ENCODE measurements at places on chromosomes 12 and 14.

DNA sequence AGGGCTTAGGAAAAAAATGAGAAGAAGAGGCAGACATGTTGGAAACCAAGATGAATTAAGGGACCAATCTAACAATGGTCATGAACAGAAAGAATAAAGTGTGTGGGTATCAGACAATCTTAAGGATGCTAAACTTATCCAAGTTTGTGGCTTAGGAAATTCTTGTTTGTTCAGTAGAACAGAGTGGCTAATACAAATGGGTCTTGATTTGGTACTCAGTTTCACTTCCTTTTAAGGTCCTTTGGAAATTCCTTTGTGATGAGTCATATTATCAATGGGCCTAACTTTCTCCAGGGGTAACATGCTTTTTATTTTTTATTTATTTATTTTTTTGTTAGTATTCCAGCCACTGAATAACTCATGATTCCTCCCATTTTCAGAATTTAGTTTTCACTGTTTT, 1154.7 kb upstream of the FLRT2 start:
- DNase-seq = peak; percentile 15

- DNase-seq = no peak
Observed at GRCh38 chr12:68037616-68038255, 48.5 kb downstream of the IFNG-AS1 start.

- DNase-seq = peak; percentile 94
Observed at GRCh38 chr12:45727301-45727979, 2.1 kb upstream of the ARID2 start.

DNA sequence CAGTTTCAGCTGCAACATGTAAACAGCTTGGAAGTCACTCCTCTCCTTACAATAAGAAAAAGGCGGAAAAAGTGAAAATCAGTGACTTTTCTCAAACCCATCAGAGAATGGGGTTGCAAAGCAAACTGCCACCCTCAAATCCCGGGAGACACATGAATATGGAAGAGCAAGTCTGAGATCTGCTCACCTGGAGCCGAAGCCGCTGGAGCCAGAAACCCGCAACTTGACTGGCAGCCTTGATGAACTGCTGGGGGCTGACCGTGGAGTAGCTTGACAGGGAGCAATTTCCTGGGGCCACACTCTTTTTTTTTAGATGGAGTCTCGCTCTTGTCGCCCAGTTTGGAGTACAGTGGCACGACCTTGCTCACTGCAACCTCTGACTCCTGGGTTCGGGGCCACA, 208.2 kb downstream of the KIF26A start:
- no peak for DNase-seq

DNA sequence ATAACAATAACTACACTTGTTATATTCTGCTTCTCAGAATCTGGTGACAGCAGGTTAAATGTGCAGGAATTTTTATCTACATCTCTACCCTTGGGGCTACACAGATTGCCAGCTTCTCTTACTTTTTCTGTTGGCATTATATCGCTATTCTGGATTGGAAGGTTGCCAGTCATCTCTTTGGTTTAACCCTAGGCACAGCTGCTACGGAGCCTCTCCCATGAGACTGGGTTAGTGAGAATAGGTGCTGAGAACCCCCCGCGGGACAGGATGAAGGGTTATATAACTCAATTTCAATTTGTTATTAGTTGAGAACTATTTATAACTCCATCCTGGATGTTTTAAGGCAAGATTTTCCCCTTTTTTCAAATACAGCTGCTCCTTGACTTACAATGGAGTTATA, 73.1 kb downstream of the ACADS start:
- no peak for DNase-seq

DNA sequence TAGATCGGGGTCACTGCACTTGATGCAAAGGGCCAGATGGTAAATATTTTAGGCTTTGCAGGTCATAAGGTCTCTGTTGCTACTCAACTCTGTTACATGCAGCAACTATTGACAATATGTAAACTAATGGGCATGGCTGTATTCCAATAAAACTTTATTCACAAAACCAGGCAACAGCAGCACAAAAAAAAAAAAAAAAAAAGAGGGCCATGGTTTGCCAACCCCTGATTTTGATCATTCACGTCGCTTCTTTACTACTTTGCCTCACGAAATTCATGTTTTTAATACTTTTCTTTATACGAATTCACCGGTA, 152.9 kb downstream of the RBM19 start:
- no peak for DNase-seq

- no peak for DNase-seq
Observed at GRCh38 chr12:60052483-60052882, 456.7 kb downstream of the SLC16A7 start.

- no peak for DNase-seq
Observed at GRCh38 chr14:34710744-34711143, 3.6 kb downstream of the CFL2 start.

DNA sequence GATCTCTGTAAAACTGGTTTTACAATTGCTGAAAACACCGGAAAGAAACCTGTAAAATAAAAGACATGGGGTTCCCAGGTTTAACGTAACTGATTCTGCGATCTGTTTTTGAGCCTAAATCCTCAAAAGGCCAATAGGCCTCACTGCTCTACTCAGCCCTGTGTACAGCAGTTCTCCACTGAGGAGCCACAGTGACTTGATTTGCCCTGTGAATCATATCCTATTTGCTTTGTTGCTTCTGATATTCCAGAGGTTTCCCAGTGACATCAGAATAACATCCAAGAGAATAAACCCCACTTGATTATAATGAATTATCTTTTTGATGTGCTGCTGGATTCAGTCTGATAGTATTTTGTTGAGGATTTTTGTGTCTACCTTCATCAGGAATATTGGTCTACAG, 27.5 kb downstream of the MDM1 start:
- DNase-seq = no peak

DNA sequence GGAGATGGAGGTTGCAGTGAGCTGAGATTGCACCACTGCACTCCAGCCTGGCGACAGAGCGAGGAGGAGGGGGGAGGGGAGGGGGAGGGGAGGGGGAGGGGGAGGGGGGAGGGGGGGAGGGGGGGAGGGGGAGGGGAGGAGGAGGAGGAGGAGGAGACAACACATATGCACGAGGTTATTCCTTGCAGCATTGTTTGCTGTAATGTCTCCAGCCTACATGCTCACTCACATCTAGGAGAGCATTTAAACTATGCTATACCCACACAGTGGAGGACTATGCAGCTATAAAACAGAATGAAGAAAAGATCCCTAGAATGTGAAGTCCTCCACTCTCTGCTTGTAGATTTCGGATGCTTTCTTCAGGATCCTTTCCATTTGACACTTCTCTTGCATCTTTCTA, 3.5 kb upstream of the HIGD1C start:
- DNase-seq = no peak

DNA sequence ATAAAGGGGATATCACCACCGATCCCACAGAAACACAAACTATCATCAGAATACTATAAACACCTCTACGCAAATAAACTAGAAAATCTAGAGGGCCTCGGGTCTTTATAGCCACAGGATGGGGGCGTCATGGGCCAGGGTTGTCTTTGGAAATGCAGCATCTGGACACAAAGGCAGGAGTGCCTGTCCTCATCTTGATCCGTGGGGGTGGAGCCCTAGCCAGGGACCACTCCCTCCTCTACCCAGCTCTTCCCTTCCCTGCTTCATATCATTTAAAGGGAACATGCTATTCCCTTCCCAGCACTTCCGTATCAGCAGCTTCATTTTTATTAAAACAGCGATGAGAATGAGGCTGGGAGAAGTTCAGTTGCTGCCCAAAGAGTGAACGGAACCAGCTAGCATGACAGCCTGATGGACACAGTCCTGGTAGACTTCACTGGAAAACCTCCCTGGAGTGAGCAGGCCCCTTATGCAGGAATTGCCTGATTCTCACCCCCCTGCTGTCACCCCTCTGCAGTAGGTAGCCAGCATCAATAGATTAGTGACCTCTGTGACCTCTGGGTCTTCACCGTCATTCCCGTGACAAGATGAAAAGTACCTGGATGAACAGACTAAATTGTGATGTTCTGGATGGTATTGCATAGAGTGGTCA, 251.4 kb upstream of the RGS6 start:
- DNase-seq = no peak

DNA sequence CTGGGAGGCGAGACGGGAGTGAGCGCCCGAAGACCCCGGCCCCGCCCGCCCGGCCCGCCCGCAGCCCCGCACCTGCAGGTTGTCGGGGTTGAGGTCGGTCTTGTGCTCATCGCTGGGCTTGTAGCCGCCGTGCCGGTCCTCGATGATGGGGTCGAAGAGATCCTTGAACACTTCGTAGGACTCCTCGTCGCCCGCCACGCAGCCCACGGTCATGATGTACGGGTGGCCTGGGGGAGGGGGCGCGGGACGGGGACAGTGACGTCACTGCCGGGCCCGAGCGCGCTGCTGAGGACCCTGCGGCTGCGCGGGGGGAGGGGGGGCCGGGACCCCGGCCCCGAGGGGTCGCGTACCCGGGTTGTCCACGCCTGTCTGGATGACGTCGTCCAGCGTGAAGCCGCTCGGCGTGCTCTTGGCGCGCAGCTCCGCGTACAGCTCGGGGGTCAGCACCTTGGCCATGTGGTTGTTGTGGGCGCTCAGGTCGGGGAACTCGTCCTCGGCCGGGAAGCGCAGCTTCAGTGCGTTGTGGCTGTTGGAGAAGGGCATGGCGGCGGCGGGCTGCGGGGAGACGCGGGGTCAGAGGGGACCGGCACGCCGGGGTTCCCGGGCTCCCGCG, 573 bp downstream of the CKB start:
- no peak for DNase-seq

DNA sequence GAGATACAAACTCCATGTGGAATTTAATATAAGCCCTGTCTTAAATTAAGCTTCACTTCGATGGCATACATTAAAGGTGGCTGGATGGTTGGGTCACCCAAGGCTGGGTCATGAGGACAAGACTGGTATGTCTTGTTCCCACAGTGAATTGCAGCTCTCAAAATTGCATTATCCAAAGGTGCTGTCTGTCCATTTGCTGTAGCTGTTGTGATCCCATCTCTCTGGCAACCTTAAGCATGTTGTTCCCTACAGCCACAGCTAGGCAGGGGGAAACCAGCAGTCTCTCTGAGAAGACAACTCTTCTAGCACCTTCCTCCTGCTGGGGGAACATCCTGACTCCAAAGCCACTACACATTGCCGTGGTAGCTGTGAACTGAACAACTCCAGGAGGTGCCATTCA, 187.0 kb downstream of the NUAK1 start:
- no peak for DNase-seq

- no peak for DNase-seq
Observed at GRCh38 chr12:124479680-124480468, 87.5 kb downstream of the NCOR2 start.

DNA sequence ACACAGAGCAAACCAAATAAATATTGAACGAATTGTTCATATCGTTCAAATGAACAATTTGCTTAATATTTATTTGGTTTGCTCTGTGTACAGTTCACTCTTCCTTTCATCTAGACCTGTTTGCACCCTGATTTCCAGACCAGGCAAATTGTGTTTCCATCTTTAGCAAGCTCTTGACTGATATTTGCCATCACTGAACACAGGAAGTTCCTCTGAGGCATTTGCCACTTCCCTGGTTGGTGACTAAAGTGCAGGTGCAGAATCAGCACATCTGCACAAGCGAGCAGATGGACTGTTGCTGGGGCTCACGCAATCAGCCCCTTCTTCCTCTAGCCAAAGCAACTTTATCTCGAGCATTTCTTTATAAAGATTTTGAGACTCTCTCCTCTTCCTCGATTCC, 112.9 kb downstream of the DAAM1 start:
- DNase-seq = no peak

DNA sequence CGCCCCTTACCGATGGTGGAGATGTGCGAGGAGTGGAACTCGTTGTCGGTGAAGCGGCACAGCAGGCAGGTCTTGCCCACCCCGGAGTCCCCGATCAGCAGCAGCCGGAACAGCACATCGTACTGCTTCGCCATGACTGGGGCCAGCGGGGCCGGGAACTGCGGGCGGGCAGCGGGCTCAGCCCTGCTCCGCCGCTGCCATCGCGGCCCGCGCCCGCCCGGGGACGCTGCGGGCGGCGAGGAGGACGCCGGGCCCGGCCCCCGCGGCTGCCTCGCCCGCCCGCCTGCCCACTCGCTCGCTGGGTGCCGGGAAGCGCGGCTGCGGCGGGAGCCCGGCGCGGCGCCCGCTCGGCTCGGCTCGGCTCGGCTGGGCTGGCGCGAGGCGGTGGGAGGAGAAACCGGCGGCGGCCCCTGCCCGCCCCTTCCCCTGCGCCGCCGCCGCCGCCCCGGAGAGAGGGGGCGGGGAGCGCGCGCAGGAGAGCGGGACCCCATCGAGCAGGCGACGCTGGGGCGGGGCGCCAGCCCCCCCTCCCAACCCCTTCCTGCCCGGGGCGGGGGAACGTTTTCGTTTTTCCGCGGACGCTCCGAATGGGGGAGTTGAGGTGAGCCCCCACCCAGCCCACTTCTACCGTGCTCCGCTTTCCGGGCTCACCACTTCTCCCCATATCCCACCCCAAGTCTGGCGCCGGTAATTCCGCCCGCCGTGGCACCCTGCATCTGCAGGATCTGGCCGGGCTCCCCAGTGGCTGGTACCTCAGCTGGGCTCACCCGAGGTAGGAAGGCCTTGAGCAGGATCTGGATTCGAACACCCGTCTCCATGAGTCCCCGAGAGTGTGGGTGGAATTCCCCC, at the start of gene RAB15:
RAB15 (minus strand) TSS at position 394 of the 849 bp plus-strand sequence; CDS start at position 134, 260 bp downstream.
- no peak for DNase-seq

GRCh38 chr12:94207849-94208621, 59.7 kb downstream of the PLXNC1 start:
- no peak for DNase-seq

DNA sequence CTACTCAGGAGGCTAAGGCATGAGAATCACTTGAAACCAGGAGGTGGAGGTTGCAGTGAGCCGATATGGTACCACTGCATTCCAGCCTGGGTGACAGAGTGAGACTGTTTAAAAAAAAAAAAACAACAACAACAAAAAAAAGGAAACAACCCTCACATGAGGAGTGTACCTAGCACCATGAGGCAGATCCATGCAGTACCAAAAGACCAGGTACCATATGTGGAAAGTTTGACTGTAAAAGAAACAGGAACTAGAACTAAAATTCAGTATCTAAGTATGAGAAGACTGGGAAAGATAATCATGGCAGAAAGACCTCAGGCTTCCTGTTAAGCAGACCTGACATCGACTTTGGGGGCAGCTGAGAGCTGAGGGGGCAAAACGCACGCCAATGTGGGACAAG, 55.1 kb downstream of the TRAFD1 start:
- DNase-seq = no peak

DNA sequence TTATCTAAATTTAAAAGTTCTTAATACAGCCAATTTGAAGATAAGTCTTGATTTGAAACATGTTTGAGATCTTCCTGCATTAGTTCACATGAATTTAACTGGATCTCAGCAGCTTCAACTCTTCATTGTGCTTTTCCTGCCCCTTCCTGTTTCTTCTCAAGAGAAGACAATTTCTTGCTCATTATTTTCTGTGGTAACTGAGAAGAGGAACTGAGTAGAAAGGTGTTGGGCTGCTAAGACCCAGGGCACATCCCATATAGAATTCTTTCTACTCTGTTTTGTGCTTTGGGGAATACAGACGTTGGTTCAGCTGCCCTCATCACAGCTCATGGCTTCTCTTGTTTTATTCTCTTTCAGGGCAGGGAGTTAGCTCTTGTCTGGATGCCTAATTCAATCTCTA, 110.2 kb downstream of the SNAPC1 start:
- DNase-seq = no peak

- peak; percentile 58 for DNase-seq
Observed at GRCh38 chr12:3041558-3042164, 35.5 kb upstream of the TSPAN9 start.
